ENCODE measurements at places on chromosomes 2 and 18.

- no peak for DNase-seq
These were observed 183.3 kb upstream of the LRP1B start for GRCh38 chr2:142314164-142314563.

DNA sequence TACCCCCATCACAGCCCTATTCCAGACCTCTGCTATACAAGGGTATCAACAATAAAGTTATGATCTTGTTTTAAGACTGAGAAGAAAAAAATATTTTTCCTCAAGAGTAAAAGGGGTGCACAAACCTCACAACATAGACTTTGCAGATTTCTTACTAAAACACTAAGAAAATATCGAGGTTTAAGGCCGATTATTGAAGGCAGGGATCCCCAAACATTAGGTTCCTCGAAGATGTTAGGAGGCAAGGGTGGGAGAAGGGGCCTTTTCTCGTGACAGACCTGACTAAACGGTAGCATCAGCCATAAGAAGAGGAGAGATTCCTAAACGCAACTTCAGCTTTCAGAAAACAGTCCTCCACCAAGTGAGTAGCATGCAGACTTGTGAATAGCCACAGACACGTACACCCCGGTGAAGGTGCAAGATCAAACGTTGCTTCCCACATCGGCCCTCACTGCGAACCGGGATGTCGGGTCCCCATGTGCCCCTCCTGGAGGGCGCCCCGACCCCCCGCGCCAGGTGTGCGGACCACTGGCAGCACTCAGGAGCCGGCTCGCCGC is 678 bp downstream of the PIAS2 start:
- peak; percentile 19 for DNase-seq

- no peak for DNase-seq
These were observed 128.6 kb upstream of the ZSWIM2 start for GRCh38 chr2:186977433-186978045.

- no peak for DNase-seq
These were observed 22.2 kb downstream of the MBP start for GRCh38 chr18:77110400-77110799.

GRCh38 chr2:49241991-49242390 is 87.7 kb upstream of the FSHR start:
- DNase-seq = no peak

DNA sequence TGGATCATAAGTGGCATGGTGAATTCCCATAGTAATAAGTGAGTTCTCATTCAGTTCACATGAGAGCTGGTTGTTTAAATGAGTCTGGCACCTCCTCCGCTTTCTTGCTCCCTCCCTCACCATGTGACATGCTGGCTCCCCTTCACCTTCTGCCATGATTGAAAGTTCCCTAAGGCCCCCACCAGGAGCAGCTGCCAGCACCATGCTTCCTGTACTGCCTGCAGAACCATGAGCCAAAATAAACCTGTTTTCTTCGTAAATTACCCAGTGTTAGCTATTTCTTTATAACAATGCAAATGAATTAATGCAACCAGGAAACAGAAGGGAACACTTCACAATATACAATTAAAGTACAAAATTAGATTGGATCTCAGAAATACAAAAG is 257.0 kb downstream of the MREG start:
- DNase-seq = no peak

DNA sequence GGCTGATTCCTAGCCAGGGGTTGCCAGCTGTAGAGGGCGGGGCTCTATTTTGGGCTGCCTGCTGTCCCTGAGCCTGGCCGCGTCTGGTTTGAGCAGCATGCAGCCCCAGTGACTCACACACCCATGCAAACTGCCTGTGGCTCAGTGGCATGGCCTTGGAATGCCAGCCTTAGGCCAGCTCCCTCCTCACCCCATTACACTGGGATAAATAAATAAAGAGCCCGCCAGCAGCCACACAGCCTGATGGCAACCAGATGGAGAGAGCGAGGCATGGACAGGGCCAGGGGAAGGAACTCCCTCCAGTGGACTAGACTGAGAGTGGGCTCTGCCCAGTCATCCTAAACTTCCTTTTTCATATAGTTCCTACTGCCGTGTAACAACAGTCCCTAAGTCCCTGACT is 18.3 kb downstream of the NHEJ1 start:
- DNase-seq = no peak

Measured in stimulated activated CD4-positive, alpha-beta T cell treated with anti-CD3 and anti-CD28 coated beads, Interleukin-1b, Interleukin-23, amount 100 ng/mL, for 24 hours (primary cell).